Breast epithelium (tissue), 4 donors: ENCODE measurements at places on chromosomes 5 and 9.
A peak's percentile ranks its signal among the peaks of the same experiment; 100 is the strongest.

GRCh38 chr9:33908749-33909148 lies 91.8 kb downstream of the UBE2R2 start:
- no peaks in the 10 kb centered on the region for H3K27me3 ChIP-seq
- no peaks in the 10 kb centered on the region for H3K4me1 ChIP-seq
- DNase-seq, result no peak
- H3K4me3 ChIP-seq, result no peak overlapping the region
- H3K27ac ChIP-seq, result no peak overlapping the region

DNA sequence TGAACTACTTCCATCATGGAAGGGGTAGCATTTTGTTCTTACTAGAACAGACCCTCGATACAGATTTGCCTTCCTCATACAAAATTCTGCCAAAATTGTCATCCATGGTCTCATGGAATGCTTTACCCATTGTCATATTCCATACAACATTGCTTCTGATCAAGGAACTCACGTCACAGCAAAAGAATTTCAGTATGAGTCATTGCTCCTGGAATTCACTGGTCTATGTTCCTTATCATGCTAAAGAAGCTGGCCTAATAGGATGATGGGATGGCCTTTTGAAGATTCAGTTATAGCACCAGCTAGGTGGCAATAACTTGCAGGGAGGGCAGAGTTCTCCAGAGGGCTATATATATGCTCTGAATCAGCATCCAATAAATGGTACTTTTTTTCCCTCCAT lies 18.2 kb upstream of the FNIP1 start:
- no peaks in the 10 kb centered on the region for H3K4me1 ChIP-seq
- DNase-seq, result no peak
- H3K27me3 ChIP-seq, result no peaks in the 10 kb centered on the region
- H3K36me3 ChIP-seq, result no peaks in the 10 kb centered on the region
- H3K4me3 ChIP-seq, result no peak overlapping the region
- H3K27ac ChIP-seq, result no peak overlapping the region

DNA sequence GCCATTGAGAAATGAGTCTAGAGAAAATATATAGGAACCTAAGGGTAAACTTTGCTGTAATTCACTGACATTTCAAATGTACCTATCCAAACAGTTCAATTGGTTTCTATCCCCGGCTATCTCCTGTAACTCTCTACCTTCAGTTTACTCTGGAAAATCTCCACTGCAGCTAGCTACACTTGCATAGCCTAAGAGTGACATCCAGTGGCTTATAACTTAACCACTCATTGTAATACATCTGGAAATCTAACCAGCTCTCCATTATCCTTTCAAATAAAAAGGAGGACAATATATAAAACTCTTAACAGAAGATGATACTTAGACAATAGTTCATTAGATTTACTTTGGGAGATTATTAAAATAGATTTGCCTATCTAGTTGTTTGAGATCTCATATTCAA lies 35.3 kb upstream of the SPDL1 start:
- H3K4me1 ChIP-seq, result no peaks in the 10 kb centered on the region
- H3K4me3 ChIP-seq, result no peak overlapping the region
- H3K36me3 ChIP-seq, result no peaks in the 10 kb centered on the region
- no peak overlapping the region for H3K27ac ChIP-seq
- H3K27me3 ChIP-seq, result no peaks in the 10 kb centered on the region

DNA sequence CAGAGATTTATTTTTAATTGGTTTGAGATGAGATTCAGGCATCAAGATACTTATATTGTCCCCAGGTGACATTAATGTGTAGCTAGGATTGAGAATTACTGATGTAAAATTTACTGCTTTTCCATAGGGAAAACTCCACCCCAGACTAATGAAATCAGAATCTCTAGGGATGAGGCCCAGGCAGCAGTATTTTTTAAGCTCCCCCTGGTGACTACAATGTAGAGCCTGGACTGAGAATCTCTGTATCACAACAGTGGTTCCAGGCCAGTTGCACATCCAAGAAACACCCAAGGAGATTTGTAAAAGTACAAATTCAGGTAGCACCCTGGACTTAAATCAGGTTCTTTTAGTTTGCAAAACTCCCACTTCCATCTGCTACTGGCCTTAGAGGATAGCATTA lies 185.7 kb downstream of the MARCHF11 start:
- no peak for DNase-seq
- H3K4me1 ChIP-seq, result no peaks in the 10 kb centered on the region
- H3K36me3 ChIP-seq, result no peaks in the 10 kb centered on the region
- no peak overlapping the region for H3K4me3 ChIP-seq
- H3K27me3 ChIP-seq, result no peaks in the 10 kb centered on the region

DNA sequence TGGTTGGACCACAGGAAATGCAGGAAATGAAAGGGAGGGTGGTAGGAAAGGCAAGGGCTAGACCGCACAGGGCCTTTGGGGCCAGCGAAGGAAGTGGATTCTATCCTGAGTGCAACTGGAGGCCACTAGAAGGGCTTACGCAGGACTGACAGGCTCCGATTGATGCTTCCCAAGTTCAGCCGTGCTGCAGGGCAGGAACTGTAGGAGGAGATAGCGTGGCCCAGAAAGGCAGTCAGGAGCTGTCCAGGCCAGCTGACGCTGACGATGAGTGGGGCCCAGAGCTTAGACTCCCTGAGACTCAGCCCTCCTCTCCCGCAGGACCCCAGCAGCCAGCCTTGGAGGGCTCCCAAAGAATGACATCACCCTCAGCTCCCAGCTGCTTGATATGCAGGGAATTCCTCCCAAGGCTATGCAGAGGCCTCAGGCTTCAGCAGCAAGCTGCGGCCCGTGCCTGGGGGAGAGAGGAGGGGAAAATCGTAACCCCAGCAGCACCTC lies 48.8 kb downstream of the KCNIP1 start:
- no peak overlapping the region for H3K27ac ChIP-seq
- no peak overlapping the region for H3K4me3 ChIP-seq
- H3K4me1 ChIP-seq, result no peaks in the 10 kb centered on the region
- DNase-seq, result no peak

- H3K27me3 ChIP-seq, result no peaks in the 10 kb centered on the region
- peak within 1 kb of the TSS; percentile 51 for H3K4me3 ChIP-seq
- H3K4me1 ChIP-seq, result peaks cover 4% of the 10 kb centered on the region
- no peak for DNase-seq
- no peaks in the 10 kb centered on the region for H3K36me3 ChIP-seq
- H3K27ac ChIP-seq, result no peak within 1 kb of the TSS
Measured at GRCh38 chr5:159915904-159916840, at the start of gene ADRA1B. Gene ADRA1B (plus strand): TSS chr5:159916482. CDS start chr5:159916906, 424 bp downstream.

GRCh38 chr5:136054142-136055019 lies 25.6 kb downstream of the TGFBI start:
- no peak for DNase-seq
- no peaks in the 10 kb centered on the region for H3K4me1 ChIP-seq
- no peaks in the 10 kb centered on the region for H3K27me3 ChIP-seq
- H3K36me3 ChIP-seq, result no peaks in the 10 kb centered on the region
- H3K4me3 ChIP-seq, result no peak overlapping the region

DNA sequence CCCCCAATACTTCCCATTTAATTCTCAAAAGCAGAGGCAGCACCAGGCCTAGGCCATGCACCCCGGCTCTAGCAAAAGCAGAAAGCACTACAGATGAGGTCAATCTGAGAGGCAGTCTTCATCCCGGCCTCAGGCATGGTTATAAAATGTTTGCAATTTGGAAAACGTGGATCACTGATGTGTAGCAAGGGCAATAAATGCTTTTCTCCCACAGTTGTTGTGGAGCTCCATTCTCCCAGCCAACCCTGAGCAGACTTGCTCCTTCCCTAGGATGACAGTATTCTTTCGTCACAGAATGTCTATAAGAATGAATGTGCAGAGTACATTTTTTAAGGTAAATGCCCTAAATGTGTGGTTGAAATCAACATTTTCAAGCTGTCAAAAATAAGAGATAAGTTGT lies 157.3 kb upstream of the DAPK1 start:
- no peak overlapping the region for H3K27ac ChIP-seq
- no peak for DNase-seq
- no peak overlapping the region for H3K4me3 ChIP-seq
- no peaks in the 10 kb centered on the region for H3K27me3 ChIP-seq
- H3K4me1 ChIP-seq, result no peaks in the 10 kb centered on the region

- no peaks in the 10 kb centered on the region for H3K27me3 ChIP-seq
- H3K27ac ChIP-seq, result no peak overlapping the region
- no peaks in the 10 kb centered on the region for H3K36me3 ChIP-seq
- H3K4me1 ChIP-seq, result no peaks in the 10 kb centered on the region
Measured at GRCh38 chr9:88663771-88664419, 128.9 kb downstream of the NXNL2 start.

GRCh38 chr9:2403701-2404100 lies 217.9 kb upstream of the VLDLR start:
- H3K4me1 ChIP-seq, result no peaks in the 10 kb centered on the region
- no peaks in the 10 kb centered on the region for H3K27me3 ChIP-seq
- no peak overlapping the region for H3K27ac ChIP-seq
- H3K4me3 ChIP-seq, result no peak overlapping the region
- no peaks in the 10 kb centered on the region for H3K36me3 ChIP-seq
- no peak for DNase-seq

- H3K4me3 ChIP-seq, result no peak overlapping the region
- no peak for DNase-seq
- H3K27me3 ChIP-seq, result no peaks in the 10 kb centered on the region
Measured at GRCh38 chr5:132420706-132421272, 51.3 kb downstream of the SLC22A5 start.

- H3K27me3 ChIP-seq, result no peaks in the 10 kb centered on the region
- no peaks in the 10 kb centered on the region for H3K36me3 ChIP-seq
- no peak overlapping the region for H3K4me3 ChIP-seq
- no peaks in the 10 kb centered on the region for H3K4me1 ChIP-seq
- H3K27ac ChIP-seq, result no peak overlapping the region
Measured at GRCh38 chr5:121819682-121820261, 31.9 kb upstream of the FTMT start.

GRCh38 chr9:83956086-83956435 lies 24.0 kb downstream of the HNRNPK start:
- no peaks in the 10 kb centered on the region for H3K36me3 ChIP-seq
- H3K4me1 ChIP-seq, result no peaks in the 10 kb centered on the region
- peak overlapping the region; percentile 70 for H3K4me3 ChIP-seq
- H3K27me3 ChIP-seq, result no peaks in the 10 kb centered on the region
- no peak for DNase-seq

DNA sequence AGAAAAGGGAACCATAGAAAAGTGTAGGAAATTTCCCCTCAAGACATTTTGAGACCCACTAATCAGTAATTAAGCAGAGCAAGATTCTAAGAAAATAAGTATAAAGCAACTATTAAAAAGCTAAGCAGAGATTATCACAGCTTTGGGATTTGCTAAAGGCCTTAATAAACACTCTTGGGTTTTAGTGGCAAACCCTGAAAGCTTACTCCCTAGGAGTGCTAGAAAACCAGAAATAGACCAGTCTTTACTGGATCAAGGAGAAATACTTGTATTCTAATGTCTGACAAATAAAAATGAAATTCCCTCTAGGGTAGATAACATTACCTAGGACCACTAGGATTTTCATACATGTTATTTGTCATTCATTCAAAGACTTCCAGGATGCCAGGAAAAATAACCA lies 510.8 kb downstream of the SPATA31D1 start:
- H3K4me1 ChIP-seq, result no peaks in the 10 kb centered on the region
- H3K36me3 ChIP-seq, result no peaks in the 10 kb centered on the region
- no peak overlapping the region for H3K4me3 ChIP-seq
- no peak for DNase-seq

DNA sequence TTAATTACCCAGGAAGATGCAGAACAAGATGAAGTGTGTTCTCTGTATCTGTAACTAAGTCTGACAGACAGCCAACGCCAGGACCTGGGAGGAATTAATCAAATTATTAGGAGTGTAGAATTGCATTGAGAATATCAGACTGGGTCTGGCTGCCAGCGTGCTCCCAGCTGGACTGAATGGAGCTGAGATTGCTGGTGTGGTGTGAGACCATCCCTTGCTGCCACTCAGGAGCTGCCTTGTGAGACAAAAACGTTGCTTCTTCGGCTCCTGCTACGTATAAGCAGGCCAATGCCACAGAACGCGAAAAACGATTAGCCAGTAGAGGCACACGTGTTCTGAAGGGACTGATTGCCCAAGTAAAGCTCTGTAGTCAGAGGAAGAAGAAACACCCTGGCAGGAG lies 66.8 kb downstream of the AMBP start:
- no peak overlapping the region for H3K4me3 ChIP-seq
- H3K27me3 ChIP-seq, result no peaks in the 10 kb centered on the region
- no peak for DNase-seq
- no peaks in the 10 kb centered on the region for H3K4me1 ChIP-seq

GRCh38 chr5:169805527-169805934 lies 168.5 kb downstream of the DOCK2 start:
- H3K27me3 ChIP-seq, result no peaks in the 10 kb centered on the region
- no peak for DNase-seq
- H3K4me3 ChIP-seq, result no peak overlapping the region
- peaks cover 5% of the 10 kb centered on the region for H3K4me1 ChIP-seq
- H3K36me3 ChIP-seq, result no peaks in the 10 kb centered on the region
- H3K27ac ChIP-seq, result no peak overlapping the region

DNA sequence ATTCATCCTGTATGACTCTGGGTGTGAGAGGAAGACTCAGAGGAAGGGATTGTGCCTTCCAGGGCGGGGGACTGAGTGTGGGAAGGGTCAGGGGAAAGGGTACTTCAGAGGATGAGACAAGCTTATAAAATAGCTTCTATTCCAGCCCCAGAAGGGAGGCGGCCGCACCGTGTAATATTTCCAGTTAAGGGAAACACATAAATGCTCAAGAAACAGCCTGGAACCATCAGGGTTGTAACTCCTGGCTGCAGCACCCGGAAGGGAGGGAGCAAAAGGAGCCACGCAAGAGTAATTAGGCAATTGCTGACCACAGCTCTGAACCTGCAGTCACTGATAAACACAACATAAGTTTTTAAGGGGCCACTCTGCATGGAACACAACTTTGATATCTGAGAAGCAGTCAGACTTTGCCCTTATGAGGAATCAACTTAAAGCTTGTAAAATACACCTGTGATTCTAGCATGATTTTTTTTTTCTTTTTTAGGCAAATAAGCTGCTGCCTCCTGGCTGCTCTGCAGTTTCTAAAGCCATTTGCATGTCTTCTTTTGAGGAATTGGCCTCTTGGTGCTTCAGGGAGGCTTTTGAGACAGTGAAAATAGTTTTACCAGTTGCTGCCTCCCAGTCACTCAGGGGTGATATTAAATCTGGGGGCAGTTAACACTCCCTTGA lies 382.7 kb downstream of the ENC1 start:
- no peak overlapping the region for H3K4me3 ChIP-seq
- DNase-seq, result no peak
- no peaks in the 10 kb centered on the region for H3K4me1 ChIP-seq

DNA sequence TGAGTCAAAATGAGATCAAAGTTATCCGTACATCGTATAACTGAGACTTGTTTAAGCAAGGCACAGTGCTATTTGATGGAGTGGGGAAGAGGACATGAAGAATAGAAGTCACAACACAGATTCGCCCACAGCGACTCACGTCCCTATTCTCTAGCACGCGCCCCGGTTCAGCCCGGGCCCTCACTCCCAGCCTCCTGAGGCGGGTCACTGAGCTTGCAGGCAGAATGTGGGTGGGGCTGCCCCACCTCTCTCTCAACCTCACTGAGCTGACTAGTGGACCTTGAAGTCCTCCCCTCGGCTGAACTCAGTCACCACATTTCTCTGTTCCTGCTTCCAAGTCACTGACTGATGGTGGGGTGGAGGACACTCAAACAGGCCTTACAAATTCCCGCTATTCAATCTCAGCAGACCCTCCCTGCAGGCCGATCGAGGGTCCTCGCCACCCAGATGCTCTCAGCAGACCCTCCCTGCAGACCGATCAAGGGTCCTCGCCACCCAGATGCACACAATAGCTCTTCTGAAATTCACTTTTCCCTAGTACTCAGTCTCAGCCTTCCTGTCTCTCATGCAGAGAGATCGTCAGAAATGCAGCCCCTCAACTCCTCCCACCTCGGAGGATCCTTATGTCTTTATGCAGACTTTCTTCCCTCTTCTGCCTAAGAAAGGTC lies 12.9 kb downstream of the GLDC start:
- H3K27me3 ChIP-seq, result no peaks in the 10 kb centered on the region
- H3K4me1 ChIP-seq, result no peaks in the 10 kb centered on the region
- H3K36me3 ChIP-seq, result no peaks in the 10 kb centered on the region
- H3K27ac ChIP-seq, result no peak overlapping the region
